ENCODE measurements at places on chromosomes 2 and 18.

DNA sequence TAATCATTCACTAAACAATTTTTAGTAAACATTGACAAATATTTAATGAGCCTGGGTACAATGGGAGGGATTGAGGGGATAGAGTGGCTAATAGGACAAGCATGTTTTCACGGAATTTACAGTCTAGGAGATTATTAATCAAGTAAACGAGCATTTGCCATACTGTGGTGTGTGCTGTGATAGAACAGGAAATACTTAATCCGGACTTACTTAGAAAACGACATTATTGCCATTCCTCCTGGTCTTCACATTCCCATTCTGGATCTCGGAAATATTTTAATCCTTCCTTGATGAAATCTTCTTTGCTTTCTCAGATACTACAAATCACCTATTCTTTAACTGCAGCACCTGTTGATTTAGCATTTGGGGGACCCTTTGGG lies 905 bp downstream of the TTLL4 start:
- DNase-seq = no peak

DNA sequence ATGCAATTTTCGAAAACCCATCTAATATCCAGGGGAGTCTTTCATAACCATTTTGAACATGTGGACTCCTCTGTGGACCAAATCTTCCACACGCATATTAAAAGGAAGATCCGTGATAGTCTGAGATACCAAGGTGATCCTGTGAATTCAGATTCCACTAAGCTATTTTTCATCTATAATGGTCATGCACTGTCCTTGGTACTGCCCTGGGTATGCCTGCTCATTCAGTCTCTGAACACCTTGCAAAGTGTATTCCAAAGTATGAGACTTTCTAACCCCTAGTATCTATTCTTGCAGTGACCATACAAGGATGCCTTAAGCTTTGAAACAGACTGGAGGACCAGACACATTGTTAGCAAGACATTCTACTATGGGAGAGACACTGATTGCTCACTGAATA lies 217.6 kb upstream of the CCDC150 start:
- DNase-seq = no peak

- DNase-seq = peak; percentile 37
Observed at GRCh38 chr2:172128484-172128883, 25.8 kb upstream of the DLX2 start.

- no peak for DNase-seq
Observed at GRCh38 chr2:28398101-28398834, 5.6 kb downstream of the FOSL2 start.

GRCh38 chr2:143499061-143499460 lies 369.8 kb downstream of the ARHGAP15 start:
- DNase-seq = no peak

- DNase-seq = no peak
Observed at GRCh38 chr2:97722227-97722626, 8.9 kb downstream of the ZAP70 start.

DNA sequence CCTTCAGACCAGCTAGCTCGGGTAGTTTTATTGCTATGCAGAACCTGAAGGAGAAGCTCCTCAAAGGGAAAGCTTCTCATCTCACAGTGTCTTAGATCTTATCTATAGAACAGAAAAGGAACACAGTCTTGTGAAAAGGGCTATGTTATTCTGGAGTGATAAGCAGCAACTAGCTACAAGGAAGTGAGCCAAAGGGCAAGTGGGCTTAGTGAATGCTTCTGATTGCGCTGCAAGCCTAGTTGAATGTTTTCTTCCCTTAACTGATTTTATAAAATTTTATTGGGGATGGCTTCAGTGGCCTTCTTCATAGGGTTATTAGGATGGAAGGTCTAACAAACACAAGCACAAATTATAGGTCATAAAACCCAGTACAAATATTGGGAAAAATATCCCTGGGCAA lies 400.1 kb downstream of the PARD3B start:
- DNase-seq = no peak

DNA sequence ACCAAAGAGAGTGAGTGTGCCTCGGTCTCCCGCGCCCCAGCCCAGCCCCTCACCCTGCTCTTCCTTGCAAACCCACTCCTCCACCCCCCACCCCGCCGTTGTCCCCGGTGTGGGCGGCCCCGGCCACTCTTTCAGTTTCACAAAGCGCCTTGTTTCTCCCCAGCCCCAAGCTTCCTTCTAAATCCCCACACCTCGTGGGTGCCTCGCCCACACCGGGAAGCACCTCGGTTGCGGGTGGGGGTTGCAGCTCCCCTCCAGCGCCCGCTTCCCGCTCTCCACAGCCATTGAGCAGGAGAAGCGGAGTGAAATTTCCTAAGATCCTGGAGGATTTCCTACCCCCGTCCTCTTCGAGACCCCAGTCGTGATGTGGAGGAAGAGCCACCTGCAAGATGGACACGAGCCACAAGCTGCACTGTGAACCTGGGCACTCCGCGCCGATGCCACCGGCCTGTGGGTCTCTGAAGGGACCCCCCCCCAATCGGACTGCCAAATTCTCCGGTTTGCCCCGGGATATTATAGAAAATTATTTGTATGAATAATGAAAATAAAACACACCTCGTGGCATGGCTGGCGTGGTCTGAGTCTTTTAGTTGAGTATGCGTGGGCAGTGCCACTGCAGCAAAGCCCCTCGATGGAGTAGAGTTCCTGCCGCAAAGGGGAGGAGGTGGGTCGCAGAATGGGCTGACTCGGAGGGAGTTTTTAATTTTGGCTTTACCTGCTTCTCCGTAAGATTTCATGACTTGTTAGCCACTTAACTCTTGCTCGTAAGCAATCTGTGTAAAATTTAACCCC lies 848 bp downstream of the TMSB10 start:
- no peak for DNase-seq

DNA sequence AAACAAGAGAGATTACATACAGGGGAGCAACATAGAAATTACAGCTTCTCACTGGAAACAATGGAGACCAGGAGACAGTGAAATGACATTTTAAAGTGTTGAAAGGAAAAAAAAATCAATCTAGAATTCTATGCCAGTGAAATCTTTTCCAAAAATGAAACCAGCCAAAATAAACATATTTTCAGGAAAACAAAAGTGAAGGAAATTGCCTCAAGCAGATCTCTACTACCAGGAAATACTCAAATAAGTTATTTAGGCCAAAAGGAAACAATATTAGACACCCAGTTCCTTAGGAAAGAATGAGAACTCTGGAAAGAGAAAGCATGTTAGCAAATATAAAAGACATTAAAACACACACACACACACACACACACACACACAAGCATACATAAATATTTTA lies 339.9 kb upstream of the NCKAP5 start:
- no peak for DNase-seq

- DNase-seq = no peak
Observed at GRCh38 chr2:101831351-101831865, 133.9 kb downstream of the MAP4K4 start.

- no peak for DNase-seq
Observed at GRCh38 chr2:174675615-174676014, 78.0 kb upstream of the WIPF1 start.

GRCh38 chr2:161273038-161273760 lies 35.0 kb upstream of the PSMD14 start:
- peak; percentile 47 for DNase-seq

GRCh38 chr18:12162786-12163185 lies 69.1 kb downstream of the ANKRD62 start:
- no peak for DNase-seq

- no peak for DNase-seq
Observed at GRCh38 chr18:6778459-6779247, 49.1 kb downstream of the ARHGAP28 start.

DNA sequence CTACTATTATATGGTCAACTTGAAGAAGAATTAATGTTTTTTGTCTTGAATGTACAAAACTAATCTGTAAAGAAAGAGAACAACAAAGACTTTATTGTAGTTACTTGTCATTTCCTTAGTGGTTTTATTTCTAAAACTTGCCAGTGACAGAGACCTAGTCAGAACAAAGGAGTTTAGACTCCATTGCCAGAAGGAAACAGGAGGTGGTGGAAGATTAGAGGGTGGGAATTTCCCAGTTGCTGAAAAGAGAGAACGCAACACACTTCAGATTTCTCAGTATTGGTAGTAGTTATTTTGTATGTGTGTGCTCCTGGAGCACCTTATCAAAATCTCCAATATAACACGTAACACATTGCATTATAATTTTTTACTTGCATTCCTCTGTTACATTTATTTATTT lies 81.4 kb downstream of the CDCA7 start:
- no peak for DNase-seq

GRCh38 chr2:101121174-101121573 lies 30.0 kb downstream of the TBC1D8 start:
- DNase-seq = no peak

GRCh38 chr2:11160256-11160655 lies 5.0 kb downstream of the SLC66A3 start:
- DNase-seq = no peak

- no peak for DNase-seq
Observed at GRCh38 chr2:68766376-68766845, 31.8 kb downstream of the ARHGAP25 start.

GRCh38 chr2:46487667-46488335 lies 8.4 kb downstream of the TMEM247 start:
- no peak for DNase-seq

- DNase-seq = no peak
Observed at GRCh38 chr2:151767536-151767935, 33.3 kb upstream of the NEB start.

DNA sequence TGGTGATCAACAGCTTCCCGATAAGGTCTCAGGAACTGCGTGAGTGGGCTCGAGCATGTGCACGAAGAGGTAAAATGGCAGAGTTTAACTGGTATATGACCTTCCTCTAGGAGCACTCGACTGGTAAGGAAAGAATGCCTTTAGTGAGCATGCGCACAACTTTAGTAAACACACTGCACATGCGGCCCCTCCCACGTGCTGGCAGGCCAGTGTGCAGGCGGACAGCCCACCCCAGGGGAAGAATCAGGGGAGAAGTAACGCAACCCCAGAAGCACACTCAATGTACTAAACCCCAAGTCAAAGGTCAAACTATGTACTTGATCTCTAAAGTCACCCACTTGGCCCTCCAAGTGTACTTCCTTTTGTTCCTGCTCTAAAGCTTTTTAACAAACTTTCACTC lies 28.7 kb upstream of the SLC25A52 start:
- DNase-seq = no peak

- no peak for DNase-seq
Observed at GRCh38 chr2:120797421-120798221, 62.0 kb downstream of the GLI2 start.

- no peak for DNase-seq
Observed at GRCh38 chr18:12408247-12408869, 629 bp downstream of the PRELID3A start.

- DNase-seq = no peak
Observed at GRCh38 chr2:235931676-235932075, 236.5 kb downstream of the GBX2 start.

Measured in foreskin melanocyte (primary cell).